ENCODE measurements at places on chromosomes 1 and 21.

DNA sequence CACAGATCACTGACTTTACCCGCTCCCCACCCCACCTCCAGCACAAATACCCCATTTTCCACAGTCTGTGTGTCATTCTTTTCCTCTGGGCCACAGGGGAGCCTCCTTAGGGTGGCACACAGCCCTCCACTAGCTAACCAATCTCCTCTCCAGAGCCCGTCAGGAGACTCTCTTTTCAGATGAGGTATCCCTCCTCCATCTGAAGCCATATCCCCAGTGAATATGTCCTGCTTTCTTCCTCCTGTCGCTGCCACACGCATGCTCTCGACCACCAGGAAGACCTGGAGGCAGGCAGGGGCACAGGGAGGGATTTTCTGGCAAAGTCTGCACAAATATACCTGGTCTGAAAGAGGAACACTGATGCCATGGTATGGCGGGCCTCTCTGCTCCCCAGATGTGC is 635 bp downstream of the ZNF648 start:
- no peak for DNase-seq

GRCh38 chr21:36543924-36544323 is 64.0 kb upstream of the CLDN14 start:
- no peak for DNase-seq

DNA sequence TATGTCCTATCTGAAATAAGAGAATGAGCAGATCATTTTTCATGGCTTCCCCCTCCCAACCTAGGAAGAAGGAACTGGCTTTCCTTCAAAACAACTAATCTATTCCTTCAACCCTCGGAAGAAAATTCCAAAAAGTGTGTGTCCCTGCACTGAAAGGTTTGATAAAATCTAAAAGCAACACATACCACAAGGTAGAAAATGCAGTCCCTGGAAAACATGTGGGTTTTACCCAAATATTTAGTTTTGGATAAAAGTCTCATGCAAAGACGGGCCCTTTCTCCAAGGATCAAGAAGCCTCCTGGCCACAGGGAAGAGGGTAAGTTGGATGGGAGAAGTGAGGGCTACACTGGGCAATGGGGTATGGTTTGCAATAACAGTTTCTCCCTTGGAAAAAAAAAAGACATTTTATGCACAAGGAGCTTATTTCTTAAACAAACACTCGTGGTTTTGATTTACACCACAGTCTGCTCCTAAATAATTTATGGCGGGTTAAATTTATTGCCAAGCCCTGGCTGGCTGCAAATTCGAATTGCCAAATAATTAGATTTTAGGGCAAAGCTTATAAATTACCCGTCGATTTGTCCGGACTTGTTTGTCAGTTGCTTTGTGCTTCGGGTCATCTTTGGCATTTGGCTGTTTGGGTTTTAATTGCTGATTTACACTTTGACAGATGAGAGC is 28.9 kb downstream of the ERI3 start:
- no peak for DNase-seq

DNA sequence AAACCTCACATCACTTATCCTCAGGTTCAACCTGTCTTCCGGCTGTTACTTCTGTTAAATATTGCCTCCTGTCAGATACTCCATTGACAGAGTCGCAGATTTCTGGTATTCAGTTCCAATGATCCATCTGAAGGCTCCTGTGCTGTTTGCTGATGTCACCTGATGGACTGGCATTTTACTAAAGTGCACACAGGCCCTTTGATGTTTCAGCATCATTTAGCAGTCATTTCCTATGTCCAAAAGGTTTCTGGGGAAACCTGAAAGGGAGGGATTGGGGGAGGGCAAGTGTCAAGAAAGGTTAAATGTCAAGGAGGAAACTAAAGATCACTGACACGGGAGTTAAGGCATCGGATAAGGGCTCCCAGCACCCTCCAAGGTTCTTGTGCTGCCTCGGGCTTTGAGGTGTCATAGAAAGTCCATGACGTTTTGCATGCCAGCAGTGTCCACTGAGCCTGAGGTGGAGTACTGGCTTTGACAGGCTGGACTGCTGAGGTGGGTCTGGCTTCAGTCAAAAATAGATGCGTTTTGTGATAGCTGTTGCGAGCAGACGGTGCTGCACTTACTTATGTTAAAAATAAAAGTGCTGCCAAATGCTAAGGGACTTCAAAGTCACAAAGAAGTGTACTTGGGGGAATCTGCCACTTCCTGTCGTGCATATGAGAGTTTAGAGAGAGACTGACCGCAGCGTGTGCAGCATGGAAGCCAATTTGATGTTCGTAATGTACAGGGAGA is 30.8 kb downstream of the XCL2 start:
- no peak for DNase-seq

GRCh38 chr1:106534612-106535011 is 521.9 kb upstream of the PRMT6 start:
- no peak for DNase-seq

Measured in GM18507 (cell line).